Effector CD8-positive, alpha-beta T cell (primary cell): ENCODE measurements at places on chromosomes 5 and 9.

DNA sequence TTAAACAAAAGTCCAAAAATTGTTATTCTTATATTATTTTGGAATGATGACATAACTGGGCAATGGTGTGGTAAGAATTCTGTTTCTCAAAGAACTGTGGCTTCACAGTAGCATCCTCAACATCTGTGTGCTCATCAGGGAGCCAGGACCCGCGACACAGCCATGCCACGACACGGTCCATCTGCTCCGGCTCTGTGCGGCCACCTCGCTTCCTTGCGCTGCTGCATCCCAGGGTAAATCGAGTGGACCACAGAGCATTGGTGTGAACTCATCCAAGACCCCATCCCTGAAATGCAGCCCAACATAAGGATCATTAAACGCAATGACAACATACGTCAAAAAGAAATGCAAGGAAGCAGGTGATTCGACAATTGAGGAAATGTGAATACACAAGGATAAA lies 15.3 kb downstream of the WHRN start:
- no peak for DNase-seq

GRCh38 chr5:28328681-28329080 lies 1290.3 kb upstream of the CDH9 start:
- no peak for DNase-seq

DNA sequence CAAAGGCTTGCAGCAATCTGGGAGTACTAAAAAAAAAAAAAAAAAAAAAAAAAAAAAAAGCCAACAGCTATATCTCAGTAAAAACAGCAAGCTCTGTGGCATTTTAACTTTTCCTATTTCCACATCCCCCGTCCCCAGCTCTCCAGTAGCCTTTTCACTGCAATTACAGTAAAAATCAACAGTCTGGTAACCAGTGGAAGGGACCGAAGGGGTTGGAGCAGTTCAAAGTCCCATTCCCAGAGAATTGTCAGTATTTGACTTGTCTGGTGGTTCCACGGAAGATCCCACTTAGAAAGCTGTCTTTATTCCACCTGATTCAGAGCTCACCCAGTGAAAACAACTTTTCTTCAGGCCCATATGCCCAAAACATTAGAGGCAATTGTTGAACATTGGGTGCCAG lies 71.8 kb upstream of the ZBTB43 start:
- no peak for DNase-seq

DNA sequence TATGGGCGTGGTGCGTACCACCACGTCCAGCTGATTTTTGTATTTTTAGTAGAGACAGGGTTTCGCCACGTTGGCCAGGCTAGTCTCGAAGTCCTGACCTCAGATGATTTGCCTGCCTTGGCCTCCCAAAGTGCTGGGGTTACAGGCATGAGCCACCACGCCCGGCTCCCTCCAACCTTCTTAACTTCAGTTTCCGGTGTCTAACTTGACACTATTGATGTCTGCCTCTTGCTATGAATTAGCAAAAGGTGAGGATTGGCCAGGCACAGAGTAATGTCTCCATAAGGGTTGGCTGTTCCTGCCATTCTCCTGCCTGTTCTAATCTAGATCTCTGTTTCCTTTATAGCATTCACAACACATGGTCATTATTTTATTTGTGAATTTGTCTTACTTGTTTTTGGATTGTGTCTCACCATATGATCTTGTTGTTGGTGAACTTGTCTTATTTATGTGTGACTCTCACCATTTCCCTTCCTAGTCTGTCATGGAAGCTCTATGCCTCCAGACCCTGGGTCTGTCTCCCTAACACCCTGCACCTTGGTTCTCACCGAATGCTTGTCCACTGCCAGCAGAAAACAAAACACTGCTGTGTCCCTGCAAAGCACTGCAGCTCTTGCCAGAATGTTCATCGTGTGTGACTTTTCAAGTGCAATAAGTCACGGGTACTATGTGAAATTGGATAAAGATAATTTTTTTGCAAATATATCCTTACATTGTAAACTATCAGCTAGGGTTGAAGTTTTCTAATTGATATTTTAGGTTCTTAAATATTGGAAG lies 26.0 kb downstream of the BASP1 start:
- no peak for DNase-seq

DNA sequence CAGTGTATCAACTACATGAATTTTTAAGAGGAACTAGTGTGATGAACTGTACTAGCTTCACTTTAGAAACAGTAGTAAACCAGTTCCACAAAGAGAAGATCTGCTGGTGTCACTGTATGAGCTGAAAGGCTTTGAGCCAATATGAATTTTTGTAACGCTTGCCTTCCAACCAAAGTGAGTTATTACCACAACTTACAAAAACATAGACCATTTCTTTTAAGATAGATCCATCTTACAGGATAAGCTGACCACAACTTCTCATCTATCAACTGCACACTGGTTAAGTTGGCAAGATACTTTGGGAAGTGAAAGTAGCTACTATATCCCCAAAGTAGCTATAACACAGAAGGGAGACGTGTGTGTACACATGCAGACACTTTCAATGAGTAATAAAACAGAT lies 849.6 kb upstream of the DMAC1 start:
- no peak for DNase-seq

DNA sequence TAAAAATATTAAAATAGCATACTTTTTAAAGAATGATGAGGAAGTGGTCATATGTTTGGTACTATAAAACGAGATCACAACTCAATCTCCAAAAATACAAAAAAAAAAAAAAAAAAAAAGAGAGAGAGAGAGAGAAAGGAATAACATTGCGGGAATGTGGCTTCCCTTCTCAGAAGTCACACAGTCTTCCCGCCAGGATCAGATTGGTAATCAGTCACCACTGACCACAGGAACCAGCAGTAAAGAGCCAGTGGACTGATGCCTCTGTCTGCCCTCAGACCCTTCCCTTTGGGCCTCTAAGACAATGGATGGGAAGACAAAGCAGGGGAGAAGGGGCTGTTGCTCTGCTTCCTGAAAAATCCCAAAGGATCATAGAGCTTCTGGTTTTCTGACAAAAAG lies 104.9 kb downstream of the KLHL3 start:
- DNase-seq: no peak

GRCh38 chr5:65062469-65063083 lies 293.8 kb downstream of the CWC27 start:
- no peak for DNase-seq

DNA sequence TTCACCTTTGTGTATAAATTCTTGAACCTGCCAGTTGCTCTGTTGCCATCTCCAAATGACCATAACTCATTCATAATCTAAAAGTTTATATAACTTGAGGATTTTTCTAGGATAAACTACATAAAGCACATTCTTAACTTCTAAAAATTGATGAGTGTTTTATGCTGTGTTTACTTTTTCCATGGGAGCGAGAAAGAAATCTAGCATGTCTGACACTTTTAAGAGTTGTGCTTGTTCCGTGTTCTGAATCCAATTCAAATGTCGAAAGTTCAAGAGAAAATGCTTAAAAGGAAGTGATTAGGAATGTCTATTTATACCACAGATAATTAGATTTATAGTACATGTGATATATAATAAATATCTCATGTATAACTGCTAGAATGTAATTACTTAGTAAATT lies 154.4 kb downstream of the DEPDC1B start:
- no peak for DNase-seq

- no peak for DNase-seq
These were observed 553 bp upstream of the FOXB2 start for GRCh38 chr9:77018969-77019235.

DNA sequence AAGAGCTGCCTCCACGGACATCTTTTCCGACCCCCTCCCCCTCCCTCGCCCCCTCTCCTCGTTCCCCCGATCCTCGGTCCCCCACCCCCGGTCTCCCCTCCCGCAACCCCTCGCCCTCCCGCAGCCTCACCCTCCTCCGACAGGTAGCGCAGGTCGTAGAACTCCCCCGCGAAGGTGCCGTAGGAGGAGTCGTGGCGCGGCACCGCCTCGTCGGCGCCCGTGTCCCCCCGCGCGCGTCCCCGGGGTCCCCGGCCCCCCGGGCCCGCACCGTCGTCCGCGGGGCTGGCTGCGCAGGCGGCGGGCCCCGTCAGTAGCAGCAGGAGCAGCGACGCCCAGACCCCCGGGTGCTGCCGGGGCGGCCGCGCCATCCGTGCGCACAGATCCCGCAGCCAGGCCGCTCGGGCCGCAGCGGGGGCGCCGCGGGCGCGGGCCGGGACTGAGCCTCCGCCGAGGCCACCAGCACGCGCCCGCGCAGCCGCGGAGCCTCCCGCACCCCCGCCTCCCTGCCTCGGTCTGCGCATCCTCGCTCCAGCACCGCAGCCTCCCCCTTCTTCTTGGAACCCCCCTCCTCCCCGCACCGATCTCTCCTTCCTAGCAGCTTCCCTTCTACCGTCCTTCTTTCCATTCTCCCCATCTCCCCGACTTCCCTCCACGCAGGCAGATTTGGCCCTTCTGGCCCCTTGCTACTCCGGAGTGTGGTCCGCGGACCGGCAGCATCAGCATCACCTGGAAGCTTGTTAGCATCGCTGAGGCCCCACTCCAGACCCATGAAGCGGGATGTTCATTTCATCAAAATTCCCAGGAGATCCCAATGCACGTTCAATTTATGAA lies at the start of gene FRRS1L:
TSS of gene FRRS1L (minus strand) at position 479 of the 831 bp plus-strand sequence. CDS start at position 368, 111 bp downstream.
- no peak for DNase-seq

- no peak for DNase-seq
These were observed 54.1 kb downstream of the PWWP2A start for GRCh38 chr5:160064995-160065614.

DNA sequence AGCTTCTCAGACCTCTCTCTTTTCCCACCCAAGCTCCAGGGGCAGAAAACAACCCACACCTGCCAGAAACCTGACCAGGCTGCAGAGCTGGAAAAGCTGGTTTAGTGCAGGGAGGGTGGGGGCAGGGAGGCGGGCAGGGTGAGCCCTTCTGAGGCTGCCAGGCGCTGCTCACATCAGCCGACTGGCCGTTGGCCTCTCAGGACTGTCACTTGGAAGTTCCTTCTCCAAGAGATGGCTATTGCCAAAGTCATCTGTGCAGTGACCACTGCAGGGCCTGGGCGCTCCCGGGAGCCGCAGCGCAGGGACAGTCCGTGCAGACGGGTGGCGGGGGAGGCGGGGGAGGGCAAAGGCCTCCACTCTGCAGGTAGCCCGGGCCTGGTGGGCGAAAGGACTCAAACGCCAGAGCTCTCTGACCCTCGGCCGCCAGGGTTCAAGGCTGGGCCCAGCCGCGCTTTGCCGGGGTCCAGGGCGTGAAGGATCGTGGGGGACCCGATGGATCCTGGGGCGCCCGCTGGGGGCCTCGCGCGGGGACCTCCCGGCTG lies 205.0 kb upstream of the IER5L start:
- no peak for DNase-seq

DNA sequence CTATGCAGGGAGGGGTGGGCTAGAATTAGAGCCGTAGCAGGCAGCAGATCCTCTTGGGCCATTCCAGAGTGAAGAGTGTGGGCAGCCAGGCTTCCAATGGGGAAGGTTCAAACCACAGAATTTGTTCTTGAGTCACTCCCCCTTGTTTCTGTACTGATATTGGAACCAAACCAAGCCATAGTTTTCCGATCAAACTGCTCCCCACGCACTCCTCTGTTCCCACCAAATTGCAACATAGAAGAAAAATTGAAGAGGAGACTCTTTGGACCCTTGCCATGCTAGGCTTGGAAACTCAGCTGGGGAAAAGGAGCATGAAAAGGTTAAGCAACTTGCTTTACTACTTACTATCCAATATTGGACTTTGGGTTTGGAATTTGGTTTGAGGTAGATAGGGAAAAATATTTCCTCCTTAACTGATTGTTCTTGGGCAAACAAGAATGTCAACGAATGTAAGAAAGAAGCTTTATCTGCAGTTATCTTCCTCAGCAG lies 165.8 kb upstream of the NR3C1 start:
- no peak for DNase-seq

DNA sequence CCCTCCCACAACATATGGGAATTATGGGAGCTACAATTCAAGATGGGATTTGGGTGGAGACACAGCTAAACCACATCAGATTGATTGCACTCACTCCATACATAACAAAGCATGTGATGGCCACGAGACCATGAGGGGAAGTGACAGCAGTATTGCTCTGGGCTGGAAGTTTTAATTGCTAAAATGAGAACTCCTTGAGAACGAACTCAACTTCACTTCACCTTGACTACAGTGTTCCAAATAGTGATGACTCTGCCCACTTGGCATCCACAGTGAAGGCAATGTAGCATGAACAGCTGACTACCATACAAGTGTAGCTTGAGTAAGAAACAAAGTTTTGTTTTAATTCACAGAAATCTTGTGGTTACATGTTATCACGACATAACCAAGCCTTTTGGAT lies 739 bp upstream of the SPINK7 start:
- DNase-seq: no peak

DNA sequence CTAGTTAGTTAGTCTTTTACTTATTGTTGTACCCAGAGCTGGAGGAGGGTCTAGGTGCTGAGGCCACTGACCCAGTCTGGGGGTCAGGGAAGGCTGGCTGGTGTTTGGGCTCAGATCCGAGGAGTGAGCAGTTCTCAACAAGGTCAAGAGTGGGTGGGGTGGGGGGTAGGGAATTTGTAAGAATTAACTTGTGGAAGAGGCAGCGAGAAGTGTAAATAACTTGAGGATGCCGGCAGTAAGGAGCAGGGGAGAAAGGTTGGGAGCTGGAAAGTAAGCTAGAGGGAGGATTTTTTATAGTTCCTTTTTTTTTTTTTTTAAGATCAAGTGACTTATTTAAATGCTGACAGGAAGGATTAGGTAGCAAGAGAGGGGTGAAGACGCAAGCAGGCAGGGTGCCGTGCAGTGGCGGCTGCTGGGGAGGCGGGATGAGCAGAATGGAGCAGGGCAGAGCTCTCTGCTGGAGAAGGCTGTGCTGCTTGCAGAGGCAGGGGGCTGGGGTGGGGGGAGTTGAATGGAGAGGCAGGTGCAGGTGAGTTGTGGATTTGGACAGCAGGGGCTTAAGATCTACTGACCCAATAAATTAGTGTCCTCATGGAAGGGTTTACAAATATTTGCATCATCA lies 35.3 kb upstream of the SMIM32 start:
- no peak for DNase-seq

DNA sequence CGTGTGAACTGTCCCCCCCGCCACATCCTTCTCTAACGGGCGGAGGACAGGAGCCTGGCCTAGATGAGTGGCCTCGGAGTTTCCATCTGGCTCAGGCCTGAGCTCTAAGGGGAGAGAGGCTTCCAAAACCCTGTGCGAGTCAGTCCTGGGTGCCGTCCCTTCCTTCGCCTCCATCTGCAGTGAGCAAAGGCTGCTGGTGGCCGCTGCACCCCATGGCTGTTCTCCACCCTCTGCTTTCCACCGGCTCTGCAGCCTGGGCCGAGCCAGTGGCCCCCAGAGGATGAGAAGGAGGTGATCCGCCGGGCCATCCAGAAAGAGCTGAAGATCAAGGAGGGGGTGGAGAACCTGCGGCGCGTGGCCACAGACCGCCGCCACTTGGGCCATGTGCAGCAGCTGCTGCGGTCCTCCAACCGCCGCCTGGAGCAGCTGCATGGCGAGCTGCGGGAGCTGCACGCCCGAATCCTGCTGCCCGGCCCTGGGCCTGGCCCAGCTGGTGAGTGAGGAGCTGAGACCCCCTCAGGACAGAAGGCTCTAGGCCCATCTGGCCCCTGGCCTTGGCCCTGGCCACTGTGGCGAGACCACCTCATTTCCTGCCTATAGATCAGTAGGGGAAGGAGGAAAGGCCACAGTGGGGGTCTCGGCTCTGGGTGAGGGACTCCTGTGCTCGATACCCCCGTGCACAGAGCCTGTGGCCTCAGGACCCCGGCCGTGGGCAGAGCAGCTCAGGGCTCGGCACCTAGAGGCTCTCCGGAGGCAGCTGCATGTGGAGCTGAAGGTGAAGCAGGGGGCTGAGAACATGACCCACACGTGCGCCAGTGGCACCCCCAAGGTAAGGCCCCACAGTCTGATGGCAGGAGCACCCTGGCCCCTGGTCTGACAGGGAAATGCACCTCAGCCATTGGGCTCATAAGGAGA lies 3.0 kb downstream of the PKN3 start:
- no peak for DNase-seq
